Vagina (tissue), 2 donors: ENCODE measurements at places on chromosomes 5 and 9.

- peak; percentile 25 for DNase-seq
These were observed 252.1 kb downstream of the CRB2 start for GRCh38 chr9:123608104-123608503.

DNA sequence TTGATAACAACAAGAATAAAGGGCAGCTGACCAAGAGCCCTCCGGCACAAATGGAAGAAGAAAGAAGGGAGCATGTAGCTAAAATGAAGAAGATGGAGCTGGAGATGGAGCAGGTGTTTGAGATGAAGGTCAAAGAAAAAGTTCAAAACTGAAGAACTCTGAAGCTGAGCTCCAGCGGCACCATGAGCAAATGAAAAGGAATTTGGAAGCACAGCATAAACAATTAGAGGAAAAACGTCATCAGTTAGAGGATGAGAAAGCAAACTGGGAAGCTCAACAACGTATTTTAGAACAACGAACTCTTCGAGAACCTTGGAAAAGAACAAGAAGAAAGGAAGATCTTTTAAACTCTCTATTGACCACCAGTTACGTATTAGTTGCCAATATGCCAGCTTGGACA is 100.9 kb downstream of the GABBR2 start:
- no peak for DNase-seq

DNA sequence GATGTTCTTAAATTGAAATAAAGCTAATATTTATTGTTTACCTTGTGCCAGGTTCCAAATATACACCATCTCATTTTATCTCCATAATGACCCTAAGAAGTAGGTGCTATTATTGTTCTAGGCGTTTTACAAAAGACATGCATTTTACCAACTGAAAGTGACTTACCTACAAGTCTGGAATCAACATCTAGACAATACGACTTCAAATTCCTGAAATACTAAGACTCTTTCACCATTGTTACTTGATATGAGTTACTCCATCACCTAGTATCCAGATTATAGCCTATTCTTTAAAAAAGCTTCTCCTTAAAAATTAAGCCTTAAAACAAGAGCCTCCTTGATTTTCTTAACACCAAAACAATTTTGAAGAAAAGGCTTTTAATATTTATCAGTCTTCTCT is 13.3 kb downstream of the HACD4 start:
- no peak for DNase-seq

DNA sequence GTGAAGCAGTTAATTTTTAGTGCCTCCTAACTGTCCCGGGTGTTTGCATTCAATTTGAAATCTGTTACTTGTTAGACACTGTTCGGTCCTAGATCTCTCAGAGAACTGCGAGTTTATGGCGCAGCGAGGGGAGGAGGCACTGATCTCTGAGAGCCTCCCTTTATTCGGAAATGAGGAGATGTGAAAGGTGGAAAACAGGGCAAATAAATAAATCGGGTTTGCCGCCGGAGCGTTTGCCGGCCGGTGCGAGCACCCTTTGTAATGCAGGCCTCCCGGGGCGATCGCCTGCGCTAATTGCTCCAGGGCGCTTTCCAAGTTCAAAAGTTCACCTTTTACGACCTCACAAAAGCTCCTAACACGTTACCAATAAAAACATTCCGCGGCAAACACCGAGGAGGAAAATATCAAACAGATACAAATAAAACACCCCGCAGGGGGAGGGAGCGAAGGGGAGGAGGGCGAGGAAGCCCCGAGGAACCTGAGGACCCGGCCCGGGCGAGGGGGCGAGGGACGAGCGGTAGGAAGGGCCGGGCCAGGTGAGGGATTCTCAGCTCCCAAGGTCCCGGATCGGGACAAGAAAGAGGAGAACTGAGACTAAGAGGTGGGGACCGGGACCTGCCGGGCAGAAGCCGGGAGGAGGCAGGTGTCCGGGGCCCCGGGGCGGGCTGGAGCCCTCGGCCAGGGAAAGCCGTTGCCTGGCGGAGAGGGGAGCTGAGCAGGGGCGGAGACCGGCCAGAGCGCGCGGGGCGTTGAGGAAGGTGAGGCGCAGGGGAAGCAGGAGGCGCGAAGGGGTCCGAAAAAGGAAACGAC is 1.4 kb downstream of the NR6A1 start:
- no peak for DNase-seq

DNA sequence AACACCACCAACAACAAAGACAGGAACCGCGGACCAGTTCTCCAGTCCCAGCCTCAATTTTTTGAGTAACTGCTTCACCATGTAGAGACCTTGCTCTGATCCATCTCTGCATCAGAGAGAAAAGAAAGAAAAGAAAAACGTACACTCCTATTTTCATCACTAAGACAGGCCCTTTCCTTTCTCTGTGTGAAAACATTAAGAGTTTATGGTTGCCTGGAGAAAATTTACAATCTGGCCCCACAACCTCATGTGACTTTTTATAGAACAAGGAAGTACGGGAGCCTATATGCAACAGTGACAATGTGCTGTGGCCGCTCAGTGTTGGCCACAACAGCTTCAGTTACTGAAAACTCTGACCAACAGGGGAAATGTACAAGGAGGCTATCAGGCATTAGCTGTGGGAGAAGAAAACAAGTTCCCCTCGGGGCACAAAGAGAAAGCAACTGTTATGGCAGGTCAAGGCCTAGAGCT is 272.9 kb upstream of the PTGER4 start:
- DNase-seq, result no peak
